ENCODE measurements at places on chromosomes 5 and 9.

GRCh38 chr5:92917044-92917443 lies 664.0 kb downstream of the NR2F1-AS1 start:
- no peak for DNase-seq

- no peak for DNase-seq
These were observed 576 bp downstream of the CHD1 start for GRCh38 chr5:98927989-98928872.

GRCh38 chr9:109274884-109275730 lies 45.8 kb downstream of the EPB41L4B start:
- no peak for DNase-seq

GRCh38 chr9:89791754-89792153 lies 186.9 kb downstream of the GADD45G start:
- no peak for DNase-seq

DNA sequence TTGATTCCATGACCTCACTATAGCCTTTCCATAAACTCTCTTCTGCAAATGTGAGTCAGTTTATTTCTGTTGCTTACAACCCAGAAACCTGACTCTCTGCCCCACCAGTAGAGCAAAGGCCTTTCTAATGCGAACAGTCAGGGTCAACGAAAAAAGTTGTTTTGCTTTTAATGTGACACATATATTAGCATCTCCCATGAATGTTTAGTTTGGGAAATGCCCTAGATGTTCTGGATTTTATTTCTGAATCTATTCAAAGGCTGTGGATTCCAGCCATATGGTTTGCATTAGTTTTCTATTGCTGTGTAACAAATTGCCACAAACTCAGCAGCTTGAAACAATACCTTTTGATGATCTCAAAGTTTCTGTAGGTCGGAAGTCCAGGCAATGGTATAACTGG lies 193.5 kb downstream of the GNA14 start:
- DNase-seq: no peak

- no peak for DNase-seq
These were observed 81.3 kb upstream of the SPATA31C2 start for GRCh38 chr9:88219601-88220000.

DNA sequence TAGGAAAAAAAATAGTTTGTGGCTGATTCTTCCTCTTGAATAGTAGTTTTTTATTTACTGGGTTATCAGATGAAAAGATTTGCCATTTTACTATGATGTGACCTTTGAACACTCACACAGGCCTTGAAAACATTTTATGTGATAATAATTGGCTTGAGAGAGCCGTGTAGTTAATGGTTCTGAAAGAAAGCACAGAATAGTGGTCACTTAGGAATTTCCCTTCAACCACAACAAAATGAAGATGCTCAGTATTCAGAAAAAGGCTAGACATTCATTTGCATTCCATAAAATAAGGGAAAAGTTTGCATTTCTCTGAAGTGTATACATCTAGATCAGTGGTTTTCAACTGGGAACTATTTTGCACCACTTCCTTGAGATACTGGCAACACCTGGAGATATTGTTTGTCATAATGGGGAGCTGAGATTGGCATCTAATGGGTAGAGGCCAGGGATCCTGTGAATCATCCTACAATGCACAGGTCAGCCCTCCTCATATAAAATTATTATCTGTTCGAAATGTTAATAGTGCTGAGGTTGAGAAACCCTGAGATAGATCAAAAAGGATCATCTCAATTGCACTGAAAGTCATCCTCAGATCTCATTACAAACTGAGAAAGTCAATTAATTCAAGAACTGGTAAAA lies 446.4 kb upstream of the CCNG1 start:
- no peak for DNase-seq

- DNase-seq: no peak
These were observed 117.0 kb upstream of the CXCL14 start for GRCh38 chr5:135695656-135696313.

DNA sequence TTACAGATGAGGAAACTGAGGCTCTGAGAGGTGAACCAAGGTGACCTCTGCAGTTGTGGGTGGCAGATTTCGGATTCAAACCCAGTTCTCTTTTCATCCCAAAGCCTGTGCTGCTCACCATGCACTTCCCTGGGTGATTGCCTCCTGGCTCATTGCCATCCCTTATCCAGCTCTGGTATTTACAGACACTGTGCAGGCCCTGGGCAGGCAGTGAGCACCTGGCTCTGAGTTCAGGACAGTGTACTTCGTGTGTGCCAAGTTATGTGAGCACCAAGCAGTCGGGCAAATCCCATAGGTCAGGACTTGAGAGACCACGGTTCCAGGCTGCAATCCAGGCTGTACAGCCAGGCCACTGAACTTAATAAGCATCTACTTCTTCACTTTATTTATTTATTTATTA lies 1.4 kb downstream of the LRSAM1 start:
- DNase-seq: no peak

DNA sequence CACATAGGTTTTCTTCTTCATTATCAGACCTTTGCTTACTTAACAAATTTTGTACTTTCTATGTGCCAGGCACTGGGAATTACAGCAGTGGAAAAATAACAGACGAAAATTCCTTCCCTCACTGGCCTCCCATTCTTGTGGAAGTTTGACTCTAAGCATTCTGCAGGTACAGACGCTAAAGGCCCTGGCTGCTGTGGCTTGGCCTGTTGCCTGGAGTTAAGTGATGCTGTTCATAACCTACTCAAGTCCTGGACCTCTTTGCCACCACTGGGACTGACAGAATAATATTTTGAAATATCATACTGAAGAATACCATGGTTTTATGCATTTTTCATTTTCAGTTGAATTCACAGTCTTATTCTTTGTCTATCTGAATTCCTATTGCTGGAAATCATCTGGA lies 97.3 kb upstream of the SPATA31C2 start:
- no peak for DNase-seq

DNA sequence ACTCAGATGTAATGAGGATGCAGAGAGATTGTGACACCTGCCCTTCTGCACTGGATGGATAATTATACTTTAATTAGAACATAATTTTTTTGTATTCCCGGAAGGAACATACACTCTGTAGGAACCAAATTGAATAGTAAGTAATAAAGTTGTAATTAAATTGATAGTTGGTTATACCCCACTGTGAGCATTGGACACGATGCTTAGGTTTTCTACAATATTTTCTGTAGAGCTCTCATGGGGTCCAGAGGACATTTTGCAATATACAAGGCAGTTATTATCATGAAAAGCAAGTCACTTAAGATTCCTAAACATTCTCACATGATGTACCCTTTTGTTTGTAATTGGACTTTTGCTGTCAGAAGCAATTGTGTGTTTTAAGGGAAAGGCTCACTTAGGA lies 63.4 kb downstream of the DIRAS2 start:
- DNase-seq: no peak

- DNase-seq: no peak
These were observed 3.7 kb upstream of the PAPPA start for GRCh38 chr9:116149844-116150243.

DNA sequence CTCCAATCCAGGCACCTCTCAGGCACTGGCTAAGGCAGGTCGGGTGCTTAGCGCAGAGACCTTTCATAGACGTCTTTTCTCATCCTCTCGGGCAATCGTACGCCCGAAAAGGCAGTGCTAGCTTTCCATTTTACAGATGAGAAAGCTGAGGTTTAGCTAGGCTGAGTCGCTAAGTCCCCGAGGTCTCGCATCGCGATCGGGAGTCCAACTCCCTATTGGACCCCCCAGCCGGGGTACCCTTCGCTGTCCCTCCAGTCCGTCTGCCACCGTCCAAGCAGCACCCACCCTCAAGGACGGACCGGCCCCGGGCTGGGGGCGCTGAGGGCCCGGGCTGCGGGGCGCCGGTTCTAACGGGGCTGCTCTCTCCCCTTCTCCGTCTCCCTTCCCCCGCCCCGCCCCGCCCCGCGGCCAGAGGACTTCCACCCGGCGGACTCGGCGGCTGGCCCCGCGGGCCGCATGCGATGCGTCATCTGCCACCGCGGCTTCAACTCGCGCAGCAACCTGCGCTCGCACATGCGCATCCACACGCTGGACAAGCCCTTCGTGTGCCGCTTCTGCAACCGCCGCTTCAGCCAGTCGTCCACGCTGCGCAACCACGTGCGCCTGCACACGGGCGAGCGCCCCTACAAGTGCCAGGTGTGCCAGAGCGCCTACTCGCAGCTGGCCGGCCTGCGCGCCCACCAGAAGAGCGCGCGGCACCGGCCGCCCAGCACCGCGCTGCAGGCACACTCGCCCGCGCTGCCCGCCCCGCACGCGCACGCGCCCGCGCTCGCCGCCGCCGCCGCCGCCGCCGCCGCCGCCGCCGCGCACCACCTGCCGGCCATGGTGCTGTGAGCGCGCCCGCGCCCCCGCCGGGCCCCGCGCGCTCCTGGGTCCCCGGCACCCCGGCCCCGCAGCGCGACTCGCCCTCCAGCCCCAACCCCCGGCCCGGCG lies 12.5 kb upstream of the EXOSC2 start:
- DNase-seq: peak; percentile 35

DNA sequence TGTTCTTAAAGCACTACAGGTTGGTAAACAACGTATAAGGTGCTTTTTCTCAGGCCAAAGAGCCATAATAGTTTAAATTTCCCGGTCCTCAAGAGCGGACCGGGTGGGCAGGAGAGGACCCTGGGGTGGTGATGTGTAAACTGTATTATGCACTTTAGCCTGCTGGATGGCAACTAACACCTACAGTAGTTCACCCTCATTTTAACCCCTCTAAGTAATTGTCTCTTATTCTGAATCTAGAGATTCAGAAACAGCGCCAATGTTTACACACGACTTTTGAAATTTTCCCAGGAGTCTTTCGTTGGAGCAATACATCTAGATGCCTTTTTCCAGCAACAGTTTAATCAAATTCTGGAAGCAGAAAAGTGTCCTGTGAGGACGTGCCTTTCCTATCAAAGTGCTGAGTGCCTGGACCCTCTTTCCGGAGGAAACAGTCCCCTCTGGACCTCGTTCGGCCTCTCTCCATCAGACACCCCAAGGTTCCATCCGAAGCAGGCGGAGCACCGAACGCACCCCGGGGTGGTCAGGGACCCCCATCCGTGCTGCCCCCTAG lies 676 bp upstream of the OCLN start:
- no peak for DNase-seq

- no peak for DNase-seq
These were observed 431.6 kb upstream of the C9orf72 start for GRCh38 chr9:28004900-28005299.

Measured in cerebellar nuclear complex (tissue), 1 donor.